ELF-1 (cell line): ENCODE measurements at places on chromosomes 7 and 10.

GRCh38 chr10:100519311-100520051 lies at the start of gene SEC31B:
Gene SEC31B, minus strand, starts transcription at chr10:100519861. Its CDS starts 2,909 bp downstream, at chr10:100516952.
- peak; percentile 84 for DNase-seq

DNA sequence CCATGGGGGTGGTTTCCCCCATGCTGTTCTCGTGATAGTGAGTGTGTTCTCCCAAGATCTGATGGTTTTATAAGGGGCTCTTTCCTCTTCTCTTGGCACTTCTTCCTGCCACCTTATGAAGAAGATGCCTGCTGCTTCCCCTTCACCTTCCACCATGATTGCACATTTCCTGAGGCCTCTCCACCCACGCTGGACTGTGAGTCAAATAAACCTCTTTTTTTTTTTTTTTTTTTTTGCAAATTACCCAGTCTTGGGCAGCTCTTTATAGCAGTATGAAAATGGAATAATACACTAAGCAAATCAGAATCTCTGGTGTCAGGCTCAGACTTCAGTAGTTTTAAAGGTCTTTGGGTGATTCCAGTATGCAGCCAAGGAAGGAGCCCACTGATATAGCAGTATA lies 28.2 kb downstream of the TAS2R41 start:
- no peak for DNase-seq

DNA sequence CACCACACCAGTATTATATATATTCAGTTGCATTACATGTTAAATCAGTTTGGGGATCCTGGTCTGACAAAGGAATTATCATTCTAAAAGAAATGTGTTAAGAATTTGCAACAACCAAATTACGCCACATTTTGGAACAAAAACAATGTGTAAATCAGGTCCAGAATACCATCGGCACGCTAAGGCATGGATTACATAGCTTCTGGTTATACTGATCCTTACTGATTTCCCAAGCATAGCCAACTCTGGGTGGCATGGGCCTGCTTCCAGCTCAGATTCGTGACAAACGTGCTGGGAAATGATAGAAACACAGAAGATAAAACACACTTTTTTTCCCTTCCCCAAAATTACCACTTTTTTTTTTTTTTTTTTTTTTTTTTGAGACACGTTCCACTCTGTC lies 660.0 kb downstream of the SORCS1 start:
- DNase-seq, result no peak

- DNase-seq, result no peak
Measured at GRCh38 chr10:43921881-43922280, 273.2 kb upstream of the ZNF32 start.

- peak; percentile 92 for DNase-seq
Measured at GRCh38 chr10:21732067-21732772, 198.2 kb downstream of the MLLT10 start.

DNA sequence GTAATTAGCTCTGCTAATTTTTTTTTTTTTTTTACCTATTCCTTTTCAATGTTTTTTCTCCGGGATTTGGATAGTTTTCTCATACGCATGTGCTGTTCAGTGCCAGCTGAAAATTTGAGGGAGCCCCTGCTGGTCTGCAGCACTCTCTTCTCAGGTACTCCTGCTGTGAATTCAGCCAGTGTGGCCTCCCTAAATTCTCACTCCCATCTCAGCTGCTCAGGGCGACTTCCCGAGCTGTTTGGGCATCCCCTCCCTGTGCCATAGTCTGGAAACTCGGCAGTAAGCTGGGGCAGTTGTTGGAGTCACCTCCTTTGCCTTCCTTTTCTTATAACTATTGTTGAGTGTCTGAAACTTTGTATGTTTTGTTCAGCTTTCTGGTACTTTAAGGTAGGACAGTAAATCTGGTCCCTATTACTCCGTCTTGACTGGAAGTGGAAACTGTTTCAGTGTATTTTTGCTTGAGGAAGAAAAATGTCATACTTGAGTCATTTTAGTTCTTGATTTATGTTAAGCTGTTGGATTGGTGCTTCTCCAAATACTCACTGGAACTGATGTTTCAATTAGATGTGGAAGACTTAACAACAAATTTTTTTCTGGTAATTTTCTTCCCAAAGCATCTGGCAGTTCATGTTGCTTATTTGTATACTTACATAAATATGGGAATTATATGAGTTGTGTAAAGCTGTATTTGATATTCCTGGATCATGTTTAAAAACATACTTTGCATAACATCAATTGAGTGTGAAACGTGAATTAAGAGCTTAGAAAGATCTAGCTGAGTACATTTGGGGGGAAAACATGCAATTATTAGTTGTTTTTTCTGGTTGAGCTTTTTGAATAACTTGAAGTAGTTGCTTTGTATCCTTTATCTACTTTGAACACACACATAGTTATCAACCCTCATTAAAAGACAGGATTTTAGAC lies 33.7 kb downstream of the MINPP1 start:
- DNase-seq, result no peak

GRCh38 chr10:51103554-51104217 lies 29.4 kb downstream of the PRKG1 start:
- no peak for DNase-seq

DNA sequence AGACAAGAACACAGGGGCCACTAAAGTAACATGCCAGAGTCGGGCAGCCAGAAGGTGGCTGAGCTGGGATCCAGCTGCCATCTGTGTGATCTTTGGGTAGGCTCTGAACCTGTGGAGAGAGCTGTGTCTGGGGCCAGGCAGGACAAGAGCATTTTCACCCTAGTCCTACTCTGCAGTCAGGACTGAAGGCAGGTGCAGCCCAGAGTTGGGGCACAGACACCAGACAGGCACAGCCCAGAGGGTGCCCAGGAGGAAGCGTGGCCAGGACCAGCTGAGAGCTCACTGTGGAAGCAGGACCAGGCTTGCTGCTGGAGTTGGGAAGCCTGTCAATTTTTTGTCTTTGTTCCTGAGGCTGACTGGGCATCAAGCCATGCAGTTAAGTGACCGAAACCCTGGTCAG lies 113.6 kb downstream of the ADCY1 start:
- DNase-seq, result no peak

- DNase-seq, result no peak
Measured at GRCh38 chr7:30159698-30160143, 24.9 kb downstream of the MTURN start.

DNA sequence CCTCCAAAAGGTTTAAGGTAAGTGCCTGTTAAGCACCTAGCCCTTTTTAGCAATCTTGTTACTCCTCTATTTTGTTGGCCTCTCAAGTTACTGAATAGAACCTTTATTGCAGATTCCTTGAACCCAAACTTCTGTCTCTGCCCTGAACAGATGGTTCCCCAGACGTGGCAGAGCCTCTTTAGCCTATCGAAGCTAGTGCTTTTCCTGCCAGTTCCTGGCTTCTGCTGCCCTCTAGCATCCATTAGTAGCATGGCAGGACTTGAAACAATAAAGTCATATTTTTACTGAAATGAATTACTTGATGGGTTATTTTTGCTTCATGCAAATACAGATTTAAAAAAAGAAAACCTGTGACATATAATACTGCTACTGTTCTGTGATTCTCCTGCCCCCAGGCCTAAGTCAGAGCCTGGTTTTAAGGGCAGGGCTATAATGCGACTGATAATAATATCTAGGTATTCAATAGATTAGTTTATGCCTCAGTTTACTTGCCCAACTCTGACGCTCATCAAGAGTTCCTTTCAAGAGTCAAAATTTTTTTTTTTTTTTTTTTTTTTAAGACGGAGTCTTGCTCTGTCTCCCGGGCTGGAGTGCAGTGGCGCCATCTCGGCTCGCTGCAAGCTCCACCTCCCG lies 84.3 kb upstream of the PHF14 start:
- DNase-seq, result peak; percentile 33

GRCh38 chr10:119252051-119252465 lies 44.7 kb downstream of the GRK5 start:
- peak; percentile 75 for DNase-seq

DNA sequence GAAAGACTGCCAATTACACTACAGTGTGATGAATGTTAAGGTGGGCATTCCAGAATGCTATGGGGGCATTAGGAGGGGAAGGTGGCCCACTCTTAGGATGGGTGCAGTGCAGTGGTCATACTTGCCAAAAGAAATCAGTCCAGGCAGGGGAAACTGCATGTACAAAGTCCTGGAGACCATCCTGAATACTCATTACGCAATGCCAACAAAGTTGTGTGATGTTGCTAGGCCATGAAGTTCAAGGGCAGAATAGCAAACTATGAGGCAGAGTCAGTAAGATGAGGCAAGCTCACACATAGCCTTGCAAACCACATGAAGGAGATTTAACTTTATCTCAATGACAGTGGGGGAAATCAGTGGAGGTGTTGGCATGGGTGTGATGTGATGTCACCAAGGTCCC lies 49.8 kb upstream of the SLC35B4 start:
- DNase-seq, result no peak

- no peak for DNase-seq
Measured at GRCh38 chr7:50312250-50313162, 8.0 kb downstream of the IKZF1 start.

DNA sequence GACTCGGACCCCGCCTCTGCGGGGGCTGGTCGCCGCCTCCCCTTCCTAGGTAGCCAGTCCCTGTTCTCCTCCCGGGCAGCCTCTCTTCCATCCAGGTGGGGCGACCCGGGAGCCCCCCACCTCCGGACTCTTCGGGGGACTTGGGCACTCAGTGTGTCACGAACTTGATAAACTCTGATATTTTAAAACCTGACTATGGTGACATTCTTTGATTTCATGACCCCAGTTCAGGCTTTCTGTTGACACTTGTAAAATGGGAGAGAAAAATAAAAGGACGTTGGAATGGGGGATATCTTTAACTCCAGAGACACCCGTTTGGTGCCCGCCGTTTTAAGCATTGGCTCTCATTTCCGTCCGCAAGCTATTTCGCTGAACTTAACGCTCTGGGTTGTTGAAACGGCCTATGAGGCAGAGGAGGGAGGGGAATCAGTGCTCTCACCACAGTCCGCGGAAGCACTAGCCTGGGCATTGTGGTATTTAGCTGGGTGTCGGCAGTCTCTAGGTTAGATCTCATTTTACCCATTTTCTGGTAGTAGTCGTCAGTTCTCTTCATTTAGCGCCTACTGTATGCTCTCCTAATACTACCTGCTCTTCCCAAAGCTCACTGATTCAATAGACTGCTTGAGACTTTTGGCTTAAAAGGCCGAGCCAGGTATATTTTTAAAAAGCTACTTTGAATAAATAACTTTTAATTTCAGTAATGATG lies 738 bp downstream of the VPS26A start:
- DNase-seq, result peak; percentile 66

DNA sequence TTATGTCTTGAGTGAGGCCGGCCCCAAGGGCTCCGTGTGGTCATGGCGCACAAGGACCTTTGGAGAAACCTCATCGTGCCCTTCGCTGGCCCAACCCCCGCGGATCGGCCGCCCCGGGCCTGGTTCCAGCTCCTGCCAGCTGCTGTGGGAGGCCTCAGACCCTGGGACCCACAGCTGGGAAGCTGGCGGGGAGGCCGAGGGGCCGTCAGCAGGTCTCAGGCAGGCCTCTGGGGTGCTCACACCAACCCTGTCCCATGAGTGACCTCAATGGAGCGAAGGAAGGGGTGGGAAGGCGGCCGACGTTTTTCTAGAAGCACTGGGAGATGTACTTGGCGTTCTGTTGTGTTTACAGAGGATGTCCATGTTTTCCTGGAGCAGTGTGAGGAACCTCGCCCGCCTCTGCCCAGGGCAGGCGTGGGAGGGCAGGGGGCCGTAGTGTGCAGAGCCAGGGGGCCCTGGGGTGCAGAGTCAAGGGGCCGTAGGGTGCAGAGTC lies 18.6 kb upstream of the ADGRA1 start:
- no peak for DNase-seq

- peak; percentile 45 for DNase-seq
Measured at GRCh38 chr10:110789604-110790433, 81.9 kb upstream of the PDCD4 start.

DNA sequence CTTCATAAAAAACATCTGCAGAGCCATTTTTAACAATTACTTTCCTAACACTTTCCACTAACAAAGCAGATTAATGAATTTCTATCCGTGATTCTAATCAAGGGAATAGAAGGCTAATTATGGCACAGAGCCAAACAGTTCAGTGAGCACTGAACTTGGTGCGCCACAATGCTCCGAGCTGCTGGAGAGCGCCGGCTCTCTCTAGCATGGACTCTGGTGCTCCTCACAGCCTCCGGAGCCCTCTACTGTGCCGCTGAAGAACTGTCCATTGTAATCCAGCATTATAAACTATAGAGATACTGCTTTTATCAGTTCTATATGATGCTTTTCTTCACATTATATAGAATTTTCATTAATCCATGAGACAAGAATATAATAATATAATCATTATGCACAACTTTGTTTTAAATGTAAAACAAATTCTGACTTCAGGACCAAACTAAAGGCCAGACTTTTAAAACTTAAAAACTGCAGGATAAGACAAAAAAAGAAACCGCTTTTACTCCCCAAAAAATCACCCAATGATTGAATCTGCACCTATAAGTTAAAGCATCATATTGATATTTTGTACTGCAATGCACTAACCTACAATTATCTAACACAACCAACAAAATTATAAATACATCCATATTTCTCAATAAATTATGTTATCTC lies 123.6 kb downstream of the RNF32 start:
- peak; percentile 32 for DNase-seq
